ENCODE measurements at places on chromosomes 5 and 9.
A peak's percentile ranks its signal among the peaks of the same experiment; 100 is the strongest.

GRCh38 chr5:77117161-77117560 is 30.1 kb upstream of the ZBED3 start:
- DNase-seq, result no peak

GRCh38 chr9:91082731-91083130 is 279.0 kb downstream of the AUH start:
- DNase-seq, result no peak

GRCh38 chr5:179732918-179733771 is 523 bp downstream of the MAML1 start:
- no peak for DNase-seq

DNA sequence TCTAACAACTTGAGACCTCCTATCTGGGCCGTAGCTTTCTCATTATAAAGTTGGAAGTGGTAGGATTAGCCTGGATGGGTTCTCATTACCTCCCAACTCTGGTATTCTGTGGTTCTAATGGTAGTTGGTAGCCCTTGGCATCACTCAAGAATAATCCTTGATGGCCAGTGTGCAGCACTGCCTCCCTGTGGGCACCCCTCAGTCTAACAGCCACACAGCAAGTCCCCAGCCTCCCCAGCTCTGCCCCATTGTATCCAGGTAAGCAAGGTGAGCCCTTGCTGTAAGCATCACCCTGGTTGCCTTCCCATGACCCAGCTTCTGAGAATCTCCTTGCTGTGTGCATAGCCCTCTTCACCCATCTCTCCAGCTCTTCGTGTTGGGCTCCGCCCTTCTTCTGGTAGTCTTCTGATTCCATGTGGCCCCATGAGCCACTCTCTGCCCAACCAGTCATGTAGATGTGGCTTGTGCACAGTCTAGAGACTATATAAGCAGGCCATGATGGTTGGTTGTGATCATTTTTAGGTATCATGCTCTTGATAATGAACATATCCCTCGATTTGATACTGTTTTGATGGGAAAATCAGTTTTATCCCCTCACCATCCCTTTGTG is 57.6 kb upstream of the GRHPR start:
- no peak for DNase-seq

DNA sequence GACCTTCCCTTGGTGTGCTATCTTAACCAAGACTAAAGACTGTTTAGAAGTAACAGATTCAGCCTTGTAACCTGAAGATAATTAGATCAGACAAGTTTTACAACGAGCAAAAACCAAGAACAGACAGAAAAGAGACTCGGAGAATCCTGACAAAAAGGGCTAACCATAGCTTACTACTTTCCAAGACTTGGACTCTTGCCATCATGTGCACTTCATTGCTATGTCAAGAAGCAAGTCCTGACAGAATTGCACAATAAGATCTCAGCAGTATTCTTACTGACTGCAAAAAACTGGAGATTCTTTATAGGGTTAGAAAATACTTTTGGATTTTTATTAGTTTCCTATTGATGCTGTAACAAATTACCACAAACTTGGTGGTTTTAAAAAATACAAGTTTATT is 1539.0 kb upstream of the NUDT12 start:
- no peak for DNase-seq

GRCh38 chr9:123399803-123400378 is 43.9 kb downstream of the CRB2 start:
- no peak for DNase-seq

GRCh38 chr9:128192601-128193371 is 1.4 kb upstream of the CIZ1 start:
- DNase-seq, result peak; percentile 4

DNA sequence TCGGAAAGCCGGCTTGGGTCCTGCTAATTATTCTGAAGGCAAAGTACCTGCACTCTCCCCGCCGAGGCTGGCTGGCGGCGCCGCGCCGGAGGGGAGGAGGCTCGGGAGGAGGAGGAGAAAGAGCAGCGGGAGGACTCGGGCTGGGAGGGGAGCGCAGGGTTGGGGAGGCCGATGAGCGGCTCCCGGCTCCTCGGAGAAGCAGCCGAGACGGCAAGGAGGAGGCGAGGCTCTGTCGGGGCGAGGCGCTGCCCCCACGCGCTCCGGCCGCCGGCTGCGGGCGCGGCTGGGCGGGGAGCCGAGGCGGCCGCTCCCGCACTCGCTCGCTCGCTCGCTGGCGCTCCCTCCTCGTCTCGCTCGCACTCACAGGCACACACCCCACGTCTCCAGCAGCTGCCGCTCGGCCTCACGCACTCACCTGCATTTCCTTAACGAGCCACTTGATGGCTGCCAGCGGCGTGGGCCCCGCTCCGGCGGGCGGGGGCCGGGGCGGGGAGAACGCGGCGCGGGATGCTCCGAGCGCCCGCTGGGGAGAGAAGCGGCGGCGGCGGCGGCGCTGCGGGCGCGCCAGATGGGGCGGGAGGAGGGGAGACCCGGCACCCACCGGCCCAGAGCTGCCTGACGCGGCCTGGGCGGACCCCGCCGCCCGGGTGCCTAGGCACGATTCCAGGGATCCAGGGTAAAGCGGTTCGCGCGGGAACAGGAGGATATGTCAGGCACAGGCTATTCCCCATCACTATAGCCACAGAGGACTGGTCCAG is at the start of gene PTPRD:
TSS of gene PTPRD (minus strand) at position 362 of the 758 bp plus-strand sequence.
- peak; percentile 19 for DNase-seq

- DNase-seq, result no peak
Observed at GRCh38 chr5:181189363-181189961, 15.5 kb downstream of the TRIM7 start.

DNA sequence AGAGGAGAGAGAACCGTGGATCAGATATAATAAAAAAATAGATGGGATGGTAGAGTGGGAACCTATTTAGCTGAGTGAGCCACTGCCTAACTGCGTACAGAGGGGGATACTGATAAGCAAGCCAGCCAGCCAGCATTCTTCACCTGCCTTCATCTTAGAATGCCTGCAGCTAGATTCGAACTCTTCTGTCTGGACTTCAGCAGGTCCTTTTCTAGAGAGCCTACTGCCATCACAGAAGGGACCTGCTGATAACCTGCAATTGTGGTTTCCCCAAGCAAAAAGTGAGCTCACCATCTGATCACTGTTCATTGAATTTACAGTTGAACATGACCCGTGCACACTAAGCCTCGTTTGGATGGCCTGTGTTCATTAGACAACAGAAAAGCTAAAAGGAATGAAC is 109.4 kb downstream of the CDC42SE2 start:
- DNase-seq, result no peak

DNA sequence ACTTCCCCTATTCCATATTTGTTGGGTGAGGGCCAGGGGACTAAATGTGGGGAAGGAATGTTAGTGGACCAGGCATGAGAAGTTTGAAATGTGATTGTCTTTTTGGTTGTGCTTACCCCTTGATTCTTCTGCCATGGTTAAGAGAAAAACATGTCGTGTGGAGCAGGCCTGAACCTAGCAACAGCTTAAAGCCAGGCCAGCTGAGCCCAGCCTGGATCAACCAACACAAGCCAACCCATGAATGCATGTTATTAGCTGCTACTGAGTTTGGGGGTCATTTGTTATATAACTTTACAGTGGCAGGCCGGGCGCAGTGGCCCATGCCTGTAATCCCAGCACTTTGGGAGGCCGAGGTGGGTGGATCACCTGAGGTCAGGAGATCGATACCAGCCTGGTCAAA is 52.4 kb upstream of the TRIO start:
- DNase-seq, result no peak

DNA sequence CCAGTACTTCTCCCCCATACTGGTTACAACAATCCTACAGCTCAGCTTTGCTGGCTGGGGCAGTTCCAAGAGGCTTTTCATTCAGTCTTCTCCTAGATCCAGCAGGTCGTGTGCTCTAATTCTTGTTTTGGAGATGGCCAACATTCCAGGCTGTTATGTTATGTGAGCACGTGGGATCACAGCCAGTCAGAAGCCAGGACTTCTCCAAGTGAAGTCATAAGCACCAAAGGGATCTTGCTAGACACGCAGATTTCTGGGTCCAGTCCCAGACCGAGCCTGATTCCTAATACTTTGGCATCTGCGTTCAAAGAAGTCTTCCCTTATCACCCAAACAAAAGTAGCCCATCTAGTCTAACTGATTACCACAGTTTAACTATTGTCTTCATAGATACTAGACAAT is 1.4 kb upstream of the LARP1 start:
- peak; percentile 59 for DNase-seq

DNA sequence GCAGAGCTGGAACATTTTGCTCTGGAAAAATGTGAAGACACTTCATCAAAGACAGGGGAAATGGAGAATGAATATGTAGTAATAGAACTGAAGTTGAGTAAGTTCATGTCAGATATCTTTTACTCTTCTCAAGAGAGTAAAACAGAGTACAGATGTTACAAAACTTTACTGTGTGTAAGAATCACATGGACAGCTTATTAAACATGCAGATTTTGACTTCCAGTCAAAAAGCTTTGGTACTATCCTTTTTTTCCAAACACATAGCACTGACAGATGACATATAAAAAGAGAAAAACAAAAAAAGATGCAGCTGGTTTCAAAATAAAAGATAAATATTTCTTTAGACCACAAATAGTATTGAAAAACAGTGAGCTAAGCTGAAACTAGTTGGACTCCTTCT is 115.4 kb downstream of the FBN2 start:
- DNase-seq, result no peak

GRCh38 chr9:95791695-95792094 is 83.8 kb upstream of the ERCC6L2 start:
- no peak for DNase-seq

DNA sequence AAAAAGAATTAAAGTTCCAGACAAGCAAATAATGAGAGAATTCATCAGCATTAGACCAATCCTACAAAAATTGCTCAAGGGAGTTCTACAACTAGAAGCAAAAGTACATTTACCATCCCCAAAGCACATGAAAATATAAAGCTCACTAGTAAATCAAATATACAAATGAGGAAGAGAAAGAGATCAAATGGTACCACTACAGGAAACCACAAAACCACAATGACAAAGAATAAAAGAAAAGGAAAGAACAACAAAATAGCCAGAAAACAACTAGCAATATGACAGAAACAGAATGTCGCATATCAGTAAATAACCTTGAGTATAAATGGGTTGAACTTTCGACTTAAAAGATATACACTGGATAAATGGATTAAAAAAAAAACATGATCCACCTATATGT is 739.0 kb downstream of the DTWD2 start:
- DNase-seq, result no peak

DNA sequence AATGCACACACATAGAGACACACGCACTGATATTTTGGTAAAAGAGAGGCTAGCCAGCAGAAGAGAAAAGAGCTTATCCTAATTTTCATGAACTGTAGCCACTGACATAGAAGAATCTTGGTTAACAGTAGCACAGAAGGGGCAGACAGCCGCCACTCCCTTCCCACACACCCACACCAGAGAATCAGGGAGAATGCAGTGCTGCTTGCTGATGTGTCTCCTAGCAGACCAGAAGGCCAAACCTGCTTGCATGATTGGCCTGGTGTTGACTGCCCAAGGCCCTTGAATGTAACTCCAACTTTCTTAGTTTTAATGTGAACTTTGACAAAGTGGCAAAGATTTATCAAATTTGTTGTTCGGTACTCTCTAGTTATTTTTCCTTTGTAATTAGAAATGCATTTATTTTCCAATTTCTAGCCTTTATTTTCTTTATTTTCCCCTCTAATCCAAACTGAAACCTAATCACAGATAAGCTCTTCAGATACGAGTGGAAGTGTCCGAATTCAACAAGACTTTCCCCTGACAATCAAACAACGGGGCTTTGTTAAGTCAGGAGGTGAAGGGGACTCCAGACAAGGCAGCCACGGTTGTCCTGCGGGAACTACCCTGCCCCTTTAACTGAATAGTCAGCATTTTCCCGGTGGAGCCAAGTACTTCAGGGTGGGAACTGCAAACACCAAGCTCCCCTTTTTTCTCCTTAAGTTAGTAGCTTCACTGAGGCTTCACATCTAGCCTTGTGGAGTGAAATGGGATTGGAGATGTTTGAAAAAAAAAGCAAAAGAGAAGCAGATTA is 81.9 kb upstream of the CTSL start:
- no peak for DNase-seq

DNA sequence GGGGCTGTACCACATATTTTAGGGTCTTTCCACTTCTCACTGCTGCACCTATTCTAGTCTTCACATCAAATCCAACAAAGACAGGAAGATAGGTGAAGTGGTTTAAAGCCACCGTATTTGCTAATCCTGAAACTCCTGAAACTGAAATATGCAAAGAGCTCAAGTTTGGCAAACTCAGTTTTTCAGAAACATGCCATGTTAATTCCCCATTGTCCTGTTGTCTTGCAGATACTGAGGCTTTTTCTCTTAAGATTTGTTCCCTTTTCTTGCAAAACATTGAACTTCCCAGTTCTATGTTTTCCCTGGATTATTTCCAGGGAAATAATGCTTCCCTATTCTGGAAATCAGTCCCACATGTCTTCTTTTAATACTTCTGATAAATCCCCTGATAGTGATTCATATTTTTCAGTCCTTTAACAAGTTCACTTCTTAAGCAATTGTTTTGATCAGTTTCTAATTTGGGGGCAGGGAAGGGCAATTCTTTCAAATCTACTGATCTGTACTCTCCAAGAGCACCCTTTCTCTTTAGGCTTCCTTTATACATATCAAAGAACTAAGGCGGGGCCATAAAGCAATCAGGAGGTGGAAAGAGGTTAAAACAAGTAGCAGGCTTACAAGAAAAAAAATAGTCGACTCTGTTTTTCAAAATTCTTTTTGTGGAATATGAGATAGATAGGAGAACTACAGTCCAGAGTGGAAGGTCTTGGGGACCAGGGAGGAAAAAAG is 648.5 kb downstream of the BNC2 start:
- DNase-seq, result no peak

GRCh38 chr5:97124335-97124734 is 18.1 kb downstream of the LIX1 start:
- no peak for DNase-seq

- DNase-seq, result peak; percentile 96
Observed at GRCh38 chr5:14983666-14984441, 112.3 kb upstream of the ANKH start.

GRCh38 chr9:137136261-137136880 is 2.6 kb upstream of the GRIN1 start:
- DNase-seq, result no peak

DNA sequence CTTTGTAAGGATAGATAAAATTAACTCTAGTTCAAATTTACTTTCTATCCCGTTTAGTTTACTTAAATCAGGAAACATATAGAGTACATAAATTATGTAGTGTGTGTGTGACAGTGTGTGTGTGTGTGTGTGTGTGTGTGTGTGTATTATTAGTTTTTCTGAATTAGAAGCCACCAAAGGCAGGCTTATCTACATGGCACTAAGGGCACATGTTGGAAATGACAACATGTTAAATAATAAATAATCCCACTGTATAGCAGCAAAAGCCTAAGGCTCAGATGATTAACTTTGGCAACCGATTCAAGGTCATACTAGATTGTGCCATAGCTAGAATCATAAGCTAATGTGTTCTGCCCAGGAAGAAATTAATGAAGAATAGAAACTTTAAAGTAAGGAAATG is 54.6 kb downstream of the MEGF9 start:
- no peak for DNase-seq

GRCh38 chr5:35058374-35058788 is 10.6 kb upstream of the AGXT2 start:
- DNase-seq, result no peak

GRCh38 chr5:21918451-21918850 is 934.7 kb downstream of the CDH12 start:
- DNase-seq, result no peak

GRCh38 chr5:73642344-73642743 is 16.3 kb downstream of the ARHGEF28 start:
- DNase-seq, result no peak

All from LNCaP clone FGC (cell line).